Activated CD8-positive, alpha-beta memory T cell treated with anti-CD3 and anti-CD28 coated beads, Interleukin-2, amount 50 U/mL, for 48 hours (primary cell): ENCODE measurements at places on chromosomes 12 and 14.

GRCh38 chr14:24349742-24350141, 10.0 kb upstream of the RIPK3 start:
- DNase-seq: no peak

GRCh38 chr12:111322336-111323250, 46.3 kb downstream of the PHETA1 start:
- DNase-seq: no peak

DNA sequence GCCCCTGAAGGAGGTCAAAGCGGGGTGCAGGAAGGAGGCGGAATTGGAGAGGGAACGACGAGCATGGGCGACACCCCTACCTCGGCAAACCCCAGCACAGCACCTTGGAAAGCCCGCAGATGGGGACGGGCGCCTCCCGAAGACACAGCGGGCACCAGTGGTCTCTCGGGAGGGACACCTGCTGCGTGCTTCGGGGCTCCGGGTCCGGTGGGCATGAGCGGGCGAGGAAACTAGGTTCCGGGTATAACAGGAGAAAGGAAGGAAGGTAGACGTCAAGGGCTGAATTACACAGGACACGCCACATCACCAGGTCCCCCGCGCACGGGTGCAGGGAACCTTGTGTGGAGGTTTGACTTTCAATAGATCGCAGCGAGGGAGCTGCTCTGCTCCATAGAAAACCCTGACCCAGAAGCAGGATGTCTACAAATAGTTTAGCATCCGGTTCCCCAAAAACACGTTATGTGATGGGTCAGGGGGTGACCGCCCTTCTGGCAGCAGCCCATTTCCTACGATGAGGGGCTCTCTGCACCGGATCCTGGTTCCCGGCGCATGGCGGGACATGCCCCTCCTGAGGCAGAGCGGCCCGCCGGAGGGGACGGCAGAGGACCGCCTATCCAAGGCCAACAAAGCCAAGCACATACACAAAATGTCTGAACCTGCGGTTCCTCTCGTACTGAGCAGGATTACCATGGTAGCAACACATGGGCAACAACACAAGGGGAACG, 196.9 kb downstream of the ALG10 start:
- DNase-seq: no peak

- DNase-seq: no peak
Measured at GRCh38 chr14:56844406-56845002, 34.2 kb upstream of the OTX2 start.

DNA sequence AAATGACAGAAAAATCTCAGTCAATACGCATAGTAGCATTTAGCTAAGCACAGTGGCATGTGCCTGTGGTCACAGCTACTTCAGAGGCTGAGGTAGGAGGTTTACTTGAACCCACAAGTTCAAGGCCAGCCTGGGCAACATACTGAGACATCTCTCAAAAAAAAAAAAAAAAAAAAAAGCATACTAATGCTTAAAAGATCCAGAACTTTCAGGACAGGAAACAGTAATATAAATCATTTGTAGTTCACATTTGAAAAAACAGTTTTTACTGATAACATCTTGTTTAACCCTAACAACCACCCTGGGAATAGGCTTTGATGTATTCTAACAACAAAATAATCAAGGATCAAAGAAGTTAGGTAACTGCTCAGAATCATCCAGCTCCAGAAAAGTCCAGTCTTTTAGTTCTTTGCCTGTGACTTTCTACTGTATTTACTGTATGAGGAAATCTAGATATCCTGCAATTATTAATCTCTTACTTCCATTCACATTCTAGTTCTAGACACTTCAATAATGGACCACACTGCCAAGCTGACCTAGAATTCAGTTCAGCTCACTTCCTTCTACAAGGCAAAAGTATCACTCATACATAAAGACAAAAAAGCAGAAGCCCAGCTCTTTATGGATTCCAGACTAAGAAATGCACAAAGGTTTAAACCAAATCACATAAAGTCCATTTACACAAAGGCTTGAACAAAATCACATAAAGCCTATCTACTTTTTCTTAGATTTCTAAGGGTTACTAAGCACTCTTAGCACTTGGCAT, 28.5 kb downstream of the PAWR start:
- DNase-seq: no peak

GRCh38 chr14:103739793-103740501, 24.3 kb downstream of the ZFYVE21 start:
- DNase-seq: no peak

DNA sequence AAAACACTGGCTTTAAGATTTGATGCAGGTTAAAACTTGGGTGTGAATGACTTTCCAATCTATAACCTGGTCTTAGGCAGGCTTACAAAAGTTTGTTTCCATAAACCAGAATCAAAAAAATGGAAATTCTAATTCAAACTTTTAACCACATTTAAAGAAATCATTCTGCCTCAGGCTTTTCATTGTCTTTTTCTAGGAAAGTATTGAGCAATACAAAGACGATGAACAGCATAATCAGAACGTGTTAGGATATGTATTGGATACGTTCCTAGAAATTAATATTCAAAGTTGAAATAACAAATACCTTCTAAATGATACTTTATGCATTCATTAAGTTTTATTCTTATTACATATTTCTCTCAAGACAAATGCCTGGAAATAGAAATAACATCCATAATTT, 172.9 kb downstream of the CEP128 start:
- DNase-seq: no peak

GRCh38 chr14:91144425-91145145, 30.7 kb downstream of the DGLUCY start:
- DNase-seq: no peak

GRCh38 chr12:53939141-53940108, 794 bp downstream of the HOXC13 start:
- DNase-seq: no peak

DNA sequence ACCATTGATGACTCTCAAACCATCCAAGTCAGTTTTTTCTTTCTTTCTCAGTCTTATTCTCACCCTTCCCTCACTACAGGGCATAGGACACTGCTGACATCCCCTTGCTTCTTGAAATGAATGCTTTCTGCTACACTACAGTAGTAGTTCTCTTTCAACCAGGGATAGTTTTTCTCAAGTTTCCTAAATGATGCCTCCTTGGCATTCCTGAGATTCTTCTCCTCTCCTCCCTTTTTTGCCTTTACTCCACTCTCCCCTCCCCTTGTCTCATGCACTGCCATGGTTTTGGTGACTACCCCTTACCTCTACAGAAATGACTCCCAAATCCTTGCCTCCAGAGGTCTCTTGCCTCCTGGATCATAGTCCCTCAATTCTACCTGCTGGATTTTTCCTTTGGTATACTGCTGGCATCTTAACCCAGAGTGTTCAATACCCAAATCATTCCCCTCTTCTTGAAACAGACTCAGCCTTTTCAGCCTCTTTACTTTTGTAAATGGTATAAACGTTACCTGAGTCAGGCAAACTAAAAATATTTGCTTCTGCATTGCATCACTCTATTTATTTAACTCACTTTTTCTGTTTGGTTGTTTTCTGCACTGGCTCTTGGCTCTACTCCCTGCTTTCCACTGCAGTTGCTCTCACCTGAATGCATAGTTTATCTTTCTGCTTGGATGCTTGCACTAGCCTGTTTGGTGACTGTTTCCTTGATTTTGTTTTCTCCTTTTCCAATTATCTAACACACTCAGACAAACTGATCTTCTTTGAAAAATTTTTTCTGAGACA, 211.6 kb upstream of the IGF1 start:
- no peak for DNase-seq

DNA sequence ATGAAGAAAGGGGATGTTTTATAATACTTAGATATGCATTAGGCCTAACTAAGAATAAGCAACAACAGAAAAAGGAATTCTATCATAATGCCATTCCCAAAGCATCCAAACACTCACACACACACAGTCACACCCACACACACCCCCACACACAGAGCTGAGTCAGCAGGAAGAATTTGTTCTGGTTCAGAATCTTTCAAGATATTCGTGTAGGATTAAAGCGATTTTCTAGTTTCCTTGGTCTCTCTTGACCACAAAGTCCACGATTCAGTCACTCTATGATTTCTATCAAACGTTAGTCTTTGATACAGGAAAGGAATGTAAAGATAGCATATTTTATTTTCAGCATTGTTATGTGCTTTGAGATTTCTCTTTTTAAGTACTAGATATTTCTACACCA, 382.6 kb upstream of the DCN start:
- no peak for DNase-seq

- DNase-seq: no peak
Measured at GRCh38 chr12:82910246-82910893, 223.7 kb downstream of the TMTC2 start.

- DNase-seq: no peak
Measured at GRCh38 chr12:51759175-51759574, 89.3 kb downstream of the FIGNL2 start.

DNA sequence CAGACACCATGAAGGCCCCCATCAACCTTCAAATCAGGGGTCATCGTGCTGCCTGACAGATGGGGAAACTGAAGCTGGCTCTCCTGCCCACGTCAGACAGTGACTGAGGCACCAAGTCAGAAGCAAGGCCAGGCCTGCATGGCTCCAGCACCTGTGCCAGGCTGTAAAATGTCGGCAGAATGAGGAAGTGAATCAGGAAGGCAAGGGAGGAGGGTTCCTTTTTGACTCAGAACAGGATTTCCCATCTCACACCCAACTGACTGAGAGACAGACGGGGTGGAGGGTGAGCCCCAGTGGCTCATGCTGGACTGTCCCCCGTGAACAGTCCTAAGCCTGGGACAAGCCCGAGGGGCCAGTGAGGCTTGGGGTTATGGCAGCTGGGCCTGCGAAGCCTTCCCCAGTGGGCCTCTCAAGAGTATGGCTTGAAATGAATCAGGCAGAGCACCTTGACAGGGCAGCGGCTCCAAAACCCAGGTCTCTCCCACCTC, 20.9 kb downstream of the SYNE3 start:
- no peak for DNase-seq
